ENCODE measurements at places on chromosomes 11 and 22.

DNA sequence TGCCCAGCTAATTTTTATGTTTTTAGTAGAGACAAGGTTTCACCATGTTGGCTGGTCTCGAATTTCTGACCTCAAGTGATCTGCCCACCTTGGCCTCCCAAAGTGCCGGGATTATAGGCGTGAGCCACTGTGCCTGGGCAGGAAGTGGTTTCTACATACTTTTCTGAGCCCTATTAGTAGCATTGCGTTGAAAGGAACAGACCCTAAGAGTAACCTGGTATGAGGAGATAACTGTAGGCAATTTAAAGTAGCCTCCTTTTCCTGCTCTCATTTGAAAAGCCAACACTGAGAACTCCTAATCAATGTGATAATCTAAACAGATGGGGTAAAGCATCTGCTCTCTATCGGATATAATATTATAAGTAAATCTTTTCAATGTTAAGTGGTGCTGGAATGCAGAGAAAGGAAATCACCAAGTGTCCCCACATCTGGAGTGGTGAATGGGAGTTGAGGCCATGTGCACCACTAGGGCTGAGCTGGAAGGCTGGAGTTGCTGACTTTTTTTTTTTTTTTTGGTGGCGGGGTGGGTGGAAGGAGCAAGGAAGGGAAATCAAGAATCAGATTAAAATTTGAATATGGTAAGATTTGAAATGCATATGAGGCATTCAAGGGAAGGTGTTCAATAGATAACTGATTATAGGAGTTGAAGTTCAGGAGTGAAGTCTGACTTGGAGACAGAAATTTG lies 20.7 kb downstream of the PDHX start:
- no peak for DNase-seq

- DNase-seq = peak; percentile 36
Measured at GRCh38 chr11:73218106-73218829, at the start of gene P2RY2. Gene P2RY2 (plus strand): TSS chr11:73218281. CDS start chr11:73234160, 15,879 bp downstream.

DNA sequence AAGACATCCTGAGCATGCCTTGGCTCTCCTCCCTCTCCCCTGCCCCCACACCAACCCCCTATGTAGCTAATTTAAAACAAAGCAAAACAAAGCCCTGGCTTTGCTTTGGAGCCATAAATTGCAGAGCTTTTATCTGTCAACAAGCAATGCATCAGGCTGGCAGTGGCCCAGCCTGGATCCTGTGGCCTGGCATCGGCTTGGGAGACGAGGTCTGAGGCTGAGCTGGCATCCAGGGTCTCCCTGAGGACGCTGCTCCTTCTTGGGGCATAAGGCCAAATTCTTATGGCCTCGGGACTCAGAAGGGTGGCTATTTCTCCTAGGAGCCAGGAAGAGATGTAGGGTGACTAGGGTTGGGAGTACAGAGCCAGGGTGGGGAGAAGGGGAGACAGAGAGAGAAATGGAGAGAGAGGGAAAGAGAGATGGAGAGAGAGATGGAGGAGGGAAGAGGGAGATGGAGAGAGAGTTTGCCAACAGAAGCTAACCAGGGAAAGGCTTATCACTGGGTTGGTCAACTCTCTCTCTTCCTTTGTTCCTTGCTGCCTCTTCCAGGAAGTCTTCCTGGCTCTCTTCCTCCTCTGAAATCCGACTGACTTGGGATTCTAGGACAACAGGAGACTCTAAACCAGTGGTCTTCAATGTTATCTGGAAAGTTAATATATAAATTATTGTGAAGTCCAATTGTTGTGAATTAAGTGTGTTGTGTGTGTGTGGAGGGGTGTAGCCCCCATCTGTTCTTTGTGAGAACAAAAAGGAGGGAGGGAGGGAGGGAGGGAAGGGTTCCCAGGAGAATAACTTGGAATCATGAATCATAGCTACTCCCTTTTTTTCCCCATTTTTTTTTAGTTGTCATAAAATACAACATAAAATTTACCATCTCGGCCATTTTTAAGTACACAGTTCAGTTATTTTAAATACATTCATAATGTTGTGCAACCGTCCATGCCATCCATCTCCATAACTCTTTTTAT lies 29.1 kb downstream of the TSPAN18 start:
- no peak for DNase-seq

DNA sequence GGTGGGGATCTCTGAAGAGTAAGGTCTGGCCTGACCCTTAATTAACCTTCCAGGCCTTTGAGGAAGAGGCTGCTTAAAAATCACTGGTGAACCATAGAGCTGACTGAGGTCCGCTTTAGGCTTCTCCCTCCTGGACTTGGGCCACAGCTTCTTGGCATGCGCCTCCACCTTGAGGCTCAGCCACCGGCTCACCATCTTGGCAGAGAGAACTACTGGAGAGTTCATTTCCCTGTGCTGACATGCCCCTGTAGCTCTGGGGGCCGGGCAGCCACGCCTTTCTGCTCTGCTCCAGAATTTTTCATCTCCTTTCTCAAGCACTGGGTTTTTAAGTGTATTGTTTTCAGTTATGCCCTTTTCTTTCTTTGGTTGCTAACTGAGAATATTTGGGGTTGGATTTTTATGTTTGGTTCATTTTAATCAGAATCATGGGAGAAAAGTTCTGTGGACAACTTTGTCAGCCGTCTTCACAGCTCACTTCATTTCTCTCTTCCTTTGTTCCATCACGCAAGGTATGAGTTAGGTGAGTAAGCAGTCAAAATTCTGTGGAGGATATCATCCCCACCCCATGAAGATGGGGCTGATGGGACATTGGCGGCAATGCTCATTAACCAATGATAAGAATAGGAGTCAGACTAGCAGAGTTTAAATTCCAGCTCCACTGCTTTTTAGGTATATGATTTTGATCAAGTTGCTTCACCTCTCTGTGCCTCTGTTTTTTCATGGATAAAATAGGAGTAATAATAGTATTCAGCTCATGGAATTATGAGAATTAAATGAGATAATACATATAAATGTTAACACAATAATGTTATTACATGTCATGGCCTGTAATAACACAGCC lies 103.9 kb downstream of the DBX1 start:
- no peak for DNase-seq

DNA sequence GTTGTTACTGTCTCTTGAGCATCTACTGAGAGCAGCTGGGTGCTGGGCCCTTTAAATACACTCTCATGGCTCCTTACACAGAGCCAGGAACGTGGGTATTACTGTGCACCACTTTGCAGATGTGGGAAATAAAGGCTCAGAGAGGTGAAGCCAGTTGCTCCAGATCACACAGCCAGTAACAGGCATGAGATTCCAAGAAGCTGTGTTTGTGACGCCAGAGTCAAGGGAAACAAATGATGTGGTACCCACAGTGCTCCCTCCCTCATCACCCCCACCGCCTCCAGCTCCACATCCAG lies 1.4 kb upstream of the PRDM11 start:
- DNase-seq = no peak

- no peak for DNase-seq
Measured at GRCh38 chr11:109378034-109378433, 44.0 kb upstream of the C11orf87 start.

- DNase-seq = no peak
Measured at GRCh38 chr11:114478768-114479167, 39.5 kb downstream of the REXO2 start.

GRCh38 chr11:94181943-94182342 lies 53.3 kb downstream of the PANX1 start:
- no peak for DNase-seq
